Fibroblast of upper back skin (primary cell): ENCODE measurements at places on chromosomes 12 and 14.
A peak's percentile ranks its signal among the peaks of the same experiment; 100 is the strongest.

DNA sequence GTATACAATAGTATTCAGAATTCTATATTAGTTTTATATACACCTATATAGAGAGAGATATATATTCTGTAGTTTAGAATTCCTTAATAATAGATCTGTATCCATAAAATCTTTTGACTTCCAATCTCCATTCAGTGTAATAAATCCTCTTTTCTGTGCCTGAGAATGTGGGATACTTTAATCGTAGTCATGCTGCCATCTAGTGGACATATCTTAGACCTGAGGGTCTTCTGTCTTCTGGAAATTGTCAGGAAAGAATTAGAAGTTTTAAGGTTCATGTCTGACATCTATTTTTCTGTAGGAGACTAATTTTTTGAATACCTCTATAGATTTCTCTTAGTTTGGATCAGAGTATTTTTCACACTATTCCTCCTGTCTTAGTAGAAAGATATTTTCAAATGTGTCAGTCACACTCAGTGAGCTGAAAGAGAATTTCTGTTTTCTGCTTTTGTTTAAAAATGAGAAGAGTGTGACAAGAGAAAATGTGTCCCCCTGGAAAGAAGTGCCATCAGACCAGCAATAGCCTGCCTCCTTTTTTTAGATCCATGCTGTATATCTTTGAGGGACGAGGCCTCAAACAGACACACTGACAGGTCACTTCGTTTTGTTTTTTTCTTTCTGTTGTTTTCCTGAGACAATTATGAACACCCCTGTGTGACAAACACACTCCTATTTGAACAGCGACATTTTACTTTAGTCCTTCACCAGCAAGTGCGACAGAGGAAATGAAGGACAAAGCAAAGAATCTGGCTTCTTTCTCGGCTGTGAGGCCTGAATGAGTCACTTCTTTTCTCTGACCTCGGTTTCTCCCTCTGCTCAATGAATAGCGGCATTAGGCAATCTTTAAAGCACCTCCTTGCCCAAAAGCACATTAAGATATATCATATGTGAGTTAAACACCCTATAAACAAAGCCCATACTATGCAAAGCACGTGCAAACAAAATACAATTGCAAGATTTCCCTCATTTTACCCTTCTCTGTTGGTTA lies 96.3 kb downstream of the GALC start:
- DNase-seq: peak; percentile 66

GRCh38 chr14:101687756-101688546 lies 73.6 kb upstream of the PPP2R5C start:
- DNase-seq: no peak

DNA sequence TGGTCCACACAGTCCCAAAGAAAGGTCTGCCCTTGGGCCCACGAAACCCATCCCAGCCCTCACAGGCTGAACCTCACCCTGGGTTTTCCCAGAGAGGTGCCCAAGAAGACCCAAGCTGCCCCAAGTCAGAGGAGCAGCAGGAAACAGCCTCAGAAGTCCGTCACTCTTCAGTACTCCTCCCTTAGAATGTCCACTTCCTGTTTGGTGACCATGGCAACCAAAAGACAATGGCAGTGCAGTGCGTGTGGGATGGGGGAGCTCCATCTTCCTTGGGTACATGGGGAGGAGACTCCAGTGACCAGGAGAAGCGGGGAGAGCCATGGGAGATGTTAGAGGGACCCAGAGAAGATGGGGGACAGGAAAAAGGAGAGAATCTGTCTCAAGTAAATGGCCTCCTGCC lies 11.3 kb downstream of the SELPLG start:
- peak; percentile 60 for DNase-seq

GRCh38 chr14:93462479-93462878 lies 31.7 kb downstream of the UNC79 start:
- DNase-seq: no peak

GRCh38 chr12:4663971-4664505 lies 15.1 kb downstream of the NDUFA9 start:
- DNase-seq: peak; percentile 94

DNA sequence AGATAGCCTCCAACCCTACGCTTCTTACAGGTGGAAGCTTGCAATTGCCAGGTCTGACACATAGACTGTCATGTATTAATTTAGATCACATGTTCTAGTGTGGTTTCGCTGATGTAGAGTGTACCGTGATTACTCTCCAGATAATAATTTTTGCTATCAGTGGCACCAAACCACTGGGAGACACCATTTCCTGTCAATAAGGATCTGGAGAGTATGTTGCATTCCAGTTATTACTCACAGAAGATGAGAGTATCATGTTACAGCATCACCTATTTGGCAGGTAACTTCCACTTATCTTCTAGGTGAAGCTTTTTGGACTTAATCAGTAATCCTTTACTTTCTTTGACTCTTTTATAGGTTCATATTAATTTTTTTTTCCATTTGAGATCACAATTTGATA lies 147.2 kb downstream of the HELB start:
- DNase-seq: no peak

GRCh38 chr14:56059054-56059453 lies 59.2 kb upstream of the PELI2 start:
- no peak for DNase-seq

DNA sequence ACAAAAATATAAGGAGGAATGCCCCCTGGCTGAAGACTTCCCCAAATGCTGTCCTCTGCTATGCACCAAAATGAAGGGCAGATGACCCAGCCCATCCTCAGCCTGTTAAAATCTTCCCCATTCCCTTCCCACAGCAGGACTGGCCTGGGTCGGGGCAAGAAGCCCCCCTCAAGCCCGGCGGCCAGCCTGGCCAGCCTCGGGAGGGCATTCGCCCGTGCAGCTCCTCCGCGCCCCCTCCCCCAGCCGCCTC lies 413 bp downstream of the RARG start:
- no peak for DNase-seq

GRCh38 chr14:35366056-35366451 lies 38.5 kb downstream of the NFKBIA start:
- DNase-seq: no peak

- DNase-seq: no peak
Measured at GRCh38 chr12:120010661-120011230, 21.7 kb downstream of the BICDL1 start.

DNA sequence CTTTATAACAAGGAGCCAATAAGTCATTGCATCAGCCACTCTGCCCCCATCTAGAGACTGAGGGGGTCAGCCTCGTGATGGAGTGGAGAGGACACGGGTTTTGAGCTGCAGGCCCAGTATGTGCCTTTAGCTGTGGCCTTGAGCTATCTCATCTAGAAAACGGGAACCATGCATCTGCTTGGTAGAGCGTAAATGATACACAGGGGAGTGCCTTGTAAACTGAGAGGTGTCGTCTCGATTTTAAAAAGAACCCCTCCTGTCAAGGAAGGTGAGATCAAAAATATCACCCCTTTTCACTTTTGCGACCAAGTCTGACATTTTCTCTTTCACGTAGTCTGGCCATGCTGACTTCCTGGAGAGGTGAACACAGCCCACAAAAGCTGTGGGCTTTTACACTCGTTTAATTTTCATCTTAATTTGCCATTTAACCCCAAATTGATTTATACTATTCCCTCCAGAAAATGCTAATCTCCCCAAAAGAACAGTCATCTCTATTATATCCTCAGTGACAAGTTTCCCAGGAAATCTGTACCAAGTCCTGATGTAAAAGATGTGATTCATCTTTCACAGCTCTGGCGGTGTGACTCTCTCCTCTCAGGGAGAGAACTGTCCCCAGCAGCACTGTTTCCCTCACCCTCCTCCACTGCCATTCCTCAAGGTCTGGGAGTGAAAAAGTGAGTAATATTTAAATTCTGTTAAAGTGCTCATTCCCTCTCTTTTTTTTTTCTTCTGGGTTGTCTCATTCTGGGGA lies 30.6 kb downstream of the VCPKMT start:
- peak; percentile 71 for DNase-seq

GRCh38 chr12:119153477-119154434 lies 25.0 kb upstream of the HSPB8 start:
- DNase-seq: peak; percentile 37

DNA sequence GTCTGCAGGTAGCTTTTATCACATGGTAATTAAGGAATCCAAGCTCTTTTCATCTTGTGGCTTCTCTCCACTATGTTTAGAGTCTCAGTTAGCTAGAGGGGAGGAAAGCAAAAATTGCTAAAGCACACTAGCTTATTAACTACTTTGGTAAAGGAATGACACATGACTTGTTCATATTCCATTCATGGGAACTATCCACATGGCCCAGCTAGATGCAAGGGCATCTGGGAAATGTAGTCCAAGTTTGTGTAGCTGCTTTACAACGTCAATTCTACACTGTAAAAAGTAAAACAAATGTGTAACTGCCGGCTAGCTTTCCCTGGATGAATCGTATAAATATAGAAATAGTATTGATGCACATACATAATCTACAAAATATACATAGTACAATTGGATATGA lies 244.5 kb upstream of the LRFN5 start:
- no peak for DNase-seq

DNA sequence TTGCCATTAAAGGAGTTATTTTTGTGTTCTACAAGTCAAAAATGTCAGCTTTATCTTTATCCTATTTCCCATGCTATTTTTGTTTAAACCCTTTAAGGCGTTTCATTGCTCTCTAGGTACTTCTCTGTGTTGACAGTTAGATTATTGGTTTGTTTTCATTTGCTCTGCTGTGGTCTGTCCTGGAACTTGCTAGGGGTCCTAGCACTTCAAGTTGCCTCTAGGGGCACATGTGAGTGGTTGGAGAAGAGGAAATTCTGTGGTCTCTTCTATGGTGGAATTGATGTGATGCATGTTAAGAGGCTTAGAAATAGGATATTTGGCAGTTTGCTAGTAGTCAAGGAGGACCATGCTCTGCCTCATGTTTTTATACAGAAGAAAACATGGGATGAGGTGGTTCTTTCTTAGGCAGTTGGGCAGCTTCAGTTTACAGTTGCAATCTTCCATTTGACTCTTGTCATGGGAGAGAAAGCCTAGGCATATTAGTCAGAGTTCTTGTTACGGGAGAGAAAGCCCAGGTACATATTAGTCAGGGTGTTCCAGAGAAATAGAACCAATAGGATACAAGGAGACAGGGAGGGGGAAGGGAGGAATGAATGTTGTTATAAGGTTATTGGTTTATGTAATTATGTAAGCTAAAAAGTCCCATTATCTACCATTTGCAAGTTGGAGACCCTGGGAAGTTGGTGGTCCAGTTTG lies 14.4 kb downstream of the TTLL5 start:
- no peak for DNase-seq

DNA sequence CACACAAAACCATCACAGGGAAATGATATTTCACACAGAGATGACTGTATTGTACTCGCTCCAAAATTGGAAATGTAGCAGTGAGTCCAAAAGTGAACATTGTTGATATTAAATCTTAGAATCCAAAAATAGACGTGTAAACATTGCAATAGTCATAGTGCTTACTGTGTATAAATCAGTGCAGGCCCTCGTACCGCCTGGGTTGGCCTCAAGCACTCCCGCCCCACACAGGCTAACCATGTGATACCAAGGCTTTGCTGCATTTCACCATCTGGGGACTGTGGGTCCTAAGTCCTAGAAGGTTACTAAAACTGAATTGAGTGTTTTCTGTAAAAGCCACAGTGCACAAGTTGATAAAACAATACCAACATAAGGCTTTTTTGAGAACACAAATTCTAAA lies 107.3 kb downstream of the PPP2R5E start:
- DNase-seq: peak; percentile 59

DNA sequence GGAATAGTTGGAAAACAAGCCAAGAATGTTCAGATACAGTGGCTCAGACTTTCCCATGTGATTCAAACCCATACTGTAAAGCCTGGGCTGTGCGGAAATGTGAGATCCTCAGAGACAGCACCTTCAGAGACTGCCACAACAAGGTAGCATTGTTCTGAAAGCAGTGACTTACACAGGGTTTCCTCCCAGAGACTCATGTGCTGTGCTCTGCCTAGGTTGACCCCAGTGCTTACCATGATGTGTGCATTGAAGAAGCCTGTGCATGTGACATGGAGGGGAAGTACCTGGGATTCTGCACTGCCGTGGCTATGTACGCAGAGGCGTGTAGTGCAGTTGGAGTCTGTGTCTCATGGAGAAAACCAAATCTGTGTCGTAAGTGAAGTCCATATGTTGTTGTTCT lies 219.4 kb downstream of the LRRK2 start:
- DNase-seq: no peak

- no peak for DNase-seq
Measured at GRCh38 chr12:117036046-117036445, 63.2 kb downstream of the TESC start.

DNA sequence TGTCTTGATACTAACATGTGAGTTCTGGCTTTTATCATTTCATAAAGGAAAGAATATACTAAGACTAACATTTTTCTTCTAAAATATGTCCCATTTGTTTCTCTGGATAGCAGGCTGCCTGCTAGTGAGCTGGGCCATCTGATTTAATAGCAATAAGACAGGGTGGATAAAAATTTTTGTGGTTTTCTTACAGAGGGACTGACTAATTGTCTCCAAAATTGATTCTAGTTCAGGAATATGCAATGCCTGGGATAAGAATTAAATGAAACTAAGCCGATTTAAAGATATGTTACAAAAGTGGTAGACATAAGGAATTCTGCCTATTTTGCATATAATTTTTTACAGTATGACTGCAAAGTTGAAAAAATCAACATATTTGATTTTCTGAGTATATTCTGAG lies 252.9 kb upstream of the NAV3 start:
- peak; percentile 76 for DNase-seq

GRCh38 chr14:31084385-31084784 lies 58.2 kb upstream of the STRN3 start:
- no peak for DNase-seq

- DNase-seq: no peak
Measured at GRCh38 chr14:75025082-75025481, 22.4 kb downstream of the EIF2B2 start.

DNA sequence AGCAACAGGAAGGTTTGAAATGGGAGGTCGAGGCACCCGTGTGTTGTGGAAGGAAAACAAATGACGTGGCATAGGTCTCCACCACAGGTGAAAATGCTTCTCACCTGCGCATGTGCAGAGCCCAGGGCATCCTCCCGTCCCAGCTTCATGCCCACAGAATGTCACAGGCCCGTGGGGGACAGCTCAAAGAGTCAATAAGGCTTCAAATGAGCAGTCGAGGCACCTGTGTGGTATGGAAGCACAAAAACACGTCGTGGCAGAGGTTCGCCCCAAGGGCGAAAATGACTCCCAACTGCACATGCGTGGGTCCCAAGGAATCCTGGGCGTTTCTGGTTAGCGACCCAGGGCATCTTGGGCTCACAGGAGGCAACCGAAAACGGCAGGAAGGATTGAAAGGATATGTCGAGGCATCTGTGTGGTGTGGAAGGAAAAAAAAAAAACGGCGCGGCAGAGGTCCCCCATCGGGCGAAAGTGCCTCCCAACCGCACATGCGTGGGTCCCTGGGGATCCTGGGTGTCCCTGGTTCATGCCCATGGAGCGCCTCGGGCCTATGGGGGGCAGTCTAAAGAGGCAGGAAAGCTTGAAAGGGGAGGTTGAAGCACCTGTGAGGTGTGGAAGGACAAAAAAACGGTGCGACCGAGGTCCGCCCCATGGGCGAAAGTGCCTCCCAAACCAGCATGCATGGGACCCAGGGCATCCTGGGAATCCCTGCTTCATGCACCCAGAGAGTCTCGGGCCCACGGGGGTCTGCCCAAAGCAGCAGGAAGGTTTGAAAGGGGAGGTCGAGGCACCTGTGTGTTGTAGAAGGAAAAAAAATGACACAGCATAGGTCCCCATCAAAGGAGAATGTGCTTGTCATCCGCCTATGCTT lies 578.5 kb downstream of the ALG10 start:
- DNase-seq: no peak
